ENCODE measurements at places on chromosomes 5 and 9. TPM values are rescaled to one million over a fixed set of nuclear protein-coding genes. Genes with fewer than 3 reads are reported as not detected.
A peak's percentile ranks its signal among the peaks of the same experiment; 100 is the strongest.

DNA sequence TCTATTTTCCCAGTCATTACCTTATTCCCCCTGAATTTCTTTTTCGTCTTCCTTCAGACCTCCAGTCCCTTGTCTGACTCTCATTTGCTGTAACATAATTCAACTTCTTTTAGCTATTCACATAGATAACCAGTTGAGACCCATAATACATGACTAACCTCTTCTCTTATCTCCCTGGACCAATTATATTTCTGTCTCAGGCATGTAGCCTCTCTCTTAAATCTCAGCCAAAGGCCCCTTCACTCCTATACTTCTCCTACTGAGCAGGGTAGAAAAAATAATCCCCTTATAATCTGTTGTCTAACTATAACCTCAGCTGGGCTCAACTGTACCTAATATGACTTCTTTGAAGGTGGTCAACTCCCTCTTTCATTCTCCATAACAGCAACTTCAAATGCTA lies 20.9 kb downstream of the RANBP6 start:
- no peak for DNase-seq

- DNase-seq = no peak
Measured at GRCh38 chr5:4356201-4356600, 760.6 kb downstream of the IRX1 start.

- no peak for DNase-seq
Measured at GRCh38 chr5:106882035-106882434, 788.7 kb downstream of the EFNA5 start.

GRCh38 chr5:96247708-96248107 lies 185.3 kb downstream of the PCSK1 start:
- DNase-seq = no peak

The PNPLA7 gene
- 1.3 TPM for total RNA-seq

GRCh38 chr9:77968506-77968905 lies 63.1 kb downstream of the GNAQ start:
- no peak for DNase-seq

- peak; percentile 85 for DNase-seq
Measured at GRCh38 chr9:122200960-122201595, 27.7 kb downstream of the LHX6 start.

DNA sequence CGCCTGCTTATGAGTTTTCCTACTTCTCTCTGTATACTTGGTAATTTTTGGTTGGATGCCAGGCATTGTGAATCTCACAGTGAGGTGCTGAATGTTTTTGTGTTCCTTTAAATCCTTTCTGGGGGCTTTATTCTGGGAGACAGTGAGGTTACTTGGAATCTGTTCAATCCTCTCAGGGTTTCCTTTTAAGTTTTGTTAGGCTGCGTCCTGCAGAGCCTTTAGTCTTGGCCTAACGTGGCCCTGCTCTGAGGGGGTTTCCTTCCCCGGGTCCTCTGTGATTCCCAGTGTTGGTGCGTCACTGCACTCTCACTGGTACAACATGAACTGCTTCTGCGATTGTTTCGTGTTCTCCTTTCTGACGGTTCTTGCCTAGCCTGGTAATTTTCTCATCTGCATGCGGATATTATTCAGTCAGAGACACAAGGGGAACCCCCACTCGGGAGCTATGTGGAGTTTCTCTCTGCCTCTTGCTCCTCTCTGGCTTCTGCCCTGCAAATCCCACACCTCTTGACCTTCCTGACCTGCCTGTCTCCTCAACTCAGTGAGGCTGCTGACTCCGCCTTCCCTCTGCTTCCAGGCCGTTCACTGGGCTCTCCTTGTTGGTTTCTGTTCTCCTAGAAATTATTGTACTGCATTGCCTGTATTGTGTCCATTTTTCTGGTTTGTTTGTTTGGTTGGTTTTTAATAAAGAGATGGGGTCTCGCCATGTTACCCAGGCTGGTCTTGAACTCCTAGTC lies 128.1 kb downstream of the DAB2IP start:
- DNase-seq = no peak

GRCh38 chr9:2066312-2067273 lies 51.4 kb downstream of the SMARCA2 start:
- peak; percentile 57 for DNase-seq

DNA sequence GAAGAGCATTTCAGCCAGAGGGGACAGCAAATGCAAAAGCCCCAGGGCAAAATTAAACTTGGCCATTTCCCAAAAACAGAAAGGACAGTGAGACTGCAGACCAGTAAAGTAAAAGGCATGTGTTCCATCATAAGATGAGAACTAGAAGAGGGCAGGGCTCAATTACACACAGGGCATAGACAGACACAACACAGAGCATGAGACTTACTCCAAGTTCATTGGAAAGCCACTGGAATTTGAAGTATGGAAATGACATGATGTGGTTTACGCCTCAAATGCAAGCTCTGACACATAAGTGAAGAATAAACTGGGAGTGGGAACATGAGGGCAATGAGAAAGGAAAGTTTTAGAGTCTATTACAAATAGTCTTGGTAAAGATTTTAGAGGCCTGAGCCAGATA lies 446.6 kb upstream of the GRIA1 start:
- DNase-seq = peak; percentile 78
